ENCODE measurements at places on chromosomes 2 and 18.

DNA sequence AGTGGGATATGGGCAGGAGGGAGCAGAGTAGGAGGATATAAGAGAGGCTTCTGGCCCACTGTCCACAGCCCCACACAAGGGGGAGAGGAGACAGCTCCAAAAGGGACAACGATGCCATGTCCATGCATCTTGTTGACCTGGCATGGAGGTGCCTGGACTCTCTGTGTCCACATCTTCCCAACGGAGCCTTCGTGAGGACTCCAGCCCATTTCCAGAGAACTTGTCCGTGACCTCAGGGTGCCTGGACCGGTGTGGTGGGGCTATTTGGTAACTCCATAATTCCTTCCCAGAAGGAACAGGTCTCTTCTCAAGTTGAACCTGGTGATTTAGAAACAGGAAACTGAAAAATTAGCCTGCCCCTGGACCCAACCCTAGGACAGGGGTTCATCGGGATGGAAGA is 133.9 kb downstream of the CYP26B1 start:
- DNase-seq = no peak

DNA sequence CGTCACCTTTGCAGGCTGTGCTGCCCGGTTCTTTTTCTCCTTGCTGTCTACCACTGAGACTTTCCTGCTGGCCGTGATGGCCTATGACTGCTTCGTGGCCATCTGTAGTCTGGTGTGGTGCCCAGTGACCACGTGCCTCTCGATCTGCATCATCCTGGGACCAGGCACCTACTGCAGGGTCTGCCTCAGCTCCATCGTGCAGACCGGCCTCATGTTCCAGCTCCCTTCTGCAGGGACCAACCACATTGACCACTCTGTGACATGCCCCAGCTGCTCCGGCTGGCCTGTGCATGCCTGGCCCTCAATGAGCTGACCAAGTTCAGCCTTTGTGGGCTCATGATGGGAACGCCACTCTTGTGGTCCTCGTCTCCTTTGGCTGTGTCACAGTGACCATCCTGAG is 26.7 kb downstream of the COPS9 start:
- DNase-seq = no peak

DNA sequence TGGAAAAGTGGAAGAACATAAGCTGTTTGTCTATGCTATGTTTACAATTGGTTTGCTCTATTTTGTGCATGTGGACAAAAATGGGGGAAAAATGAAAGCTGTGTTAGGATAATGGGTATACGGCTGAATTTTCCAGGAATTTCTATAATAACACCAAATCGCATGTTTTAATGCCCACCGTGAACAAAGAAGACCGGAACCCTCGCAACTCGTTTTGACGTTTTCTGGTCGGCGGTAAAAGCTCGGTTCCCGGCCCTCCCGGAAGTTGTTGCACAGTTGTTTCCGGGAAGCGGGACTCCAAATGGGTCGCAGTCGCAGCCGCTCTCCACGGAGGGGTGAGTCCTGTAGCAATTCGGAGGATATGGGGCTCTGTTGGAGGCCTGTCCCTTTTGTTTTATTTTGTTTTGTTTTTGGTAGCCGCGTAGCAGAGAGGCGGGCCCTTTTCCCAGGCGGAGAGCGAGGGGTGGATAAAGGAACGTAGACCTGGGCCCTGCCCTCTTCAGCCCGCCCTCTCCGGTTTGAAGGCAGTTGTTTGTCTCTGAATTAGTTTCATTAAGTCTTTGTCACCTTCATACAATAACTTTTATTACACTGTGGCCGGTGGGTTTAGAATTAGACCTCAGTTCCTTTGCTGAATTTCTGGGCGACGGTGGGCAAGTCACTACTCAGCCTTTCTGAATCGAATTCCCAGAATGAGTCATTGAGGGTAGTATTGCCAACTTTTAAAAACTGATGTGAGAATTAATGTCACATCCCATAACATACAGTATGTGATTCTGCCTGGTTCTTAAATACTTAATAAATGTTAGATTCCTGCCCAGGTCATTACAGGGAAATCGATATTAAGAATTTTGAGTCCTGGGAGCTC is at the start of gene SNRNP27:
Gene SNRNP27 (plus strand): TSS at position 273 of the 868 bp plus-strand sequence. CDS start 29 bp downstream, at position 302.
- DNase-seq = no peak

DNA sequence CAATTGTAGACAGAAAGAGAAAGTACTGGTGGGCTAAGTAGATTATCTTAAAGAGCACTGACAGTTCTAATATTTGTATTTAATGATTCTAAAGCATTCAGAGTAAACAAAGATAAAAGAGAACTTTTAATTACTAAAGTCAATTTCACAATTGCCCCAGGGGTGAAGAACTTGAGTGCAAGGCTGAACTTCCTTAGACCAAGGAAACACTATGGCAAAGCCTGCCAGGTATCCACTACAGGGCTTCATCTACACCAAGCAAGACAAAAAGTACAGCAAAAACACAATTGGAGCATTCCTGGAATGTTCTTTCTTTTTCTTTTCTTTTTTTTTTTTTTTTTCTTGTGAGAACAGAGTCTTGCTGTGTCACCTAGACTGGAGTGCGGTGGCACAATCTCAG is 46.9 kb upstream of the NDUFV2 start:
- no peak for DNase-seq

- no peak for DNase-seq
Observed at GRCh38 chr2:71832844-71833243, 314.8 kb downstream of the CYP26B1 start.

DNA sequence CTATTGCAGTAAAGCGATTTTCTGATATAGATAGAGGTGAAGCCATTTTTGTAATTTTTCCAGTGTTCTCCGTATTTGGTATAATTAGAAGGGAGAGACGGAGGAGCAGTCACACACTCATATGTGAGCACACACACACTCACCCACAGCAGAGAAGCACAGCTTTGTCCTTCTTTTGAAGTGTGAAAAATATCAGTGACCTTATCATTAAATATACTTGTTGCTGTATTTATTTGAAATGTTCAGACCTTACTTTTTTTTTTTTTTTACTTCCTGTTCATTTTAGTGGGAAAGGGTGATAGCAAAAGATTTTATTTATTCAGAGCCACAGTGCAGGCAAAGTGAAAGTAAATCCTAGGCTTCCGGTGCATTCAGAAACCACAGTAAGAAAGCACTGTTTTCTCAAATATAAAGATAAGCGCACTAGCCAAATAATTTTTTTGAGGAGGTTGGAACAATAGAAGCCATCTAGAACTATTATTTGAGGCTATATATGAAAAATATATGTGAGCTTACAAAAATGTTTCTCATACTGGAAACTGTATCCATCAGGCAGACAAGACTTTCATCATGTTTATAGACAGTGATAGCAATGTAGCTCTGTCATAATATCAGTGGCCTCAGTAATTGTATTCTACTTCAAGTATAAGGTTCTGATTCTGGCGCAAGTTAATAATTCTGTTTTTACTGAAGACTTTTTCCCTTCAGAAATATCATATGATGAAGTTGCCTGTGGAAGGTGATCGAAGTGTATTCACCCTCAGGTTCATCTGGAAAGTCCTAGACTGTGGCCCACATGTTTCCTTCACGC is 37.2 kb downstream of the TSHZ1 start:
- no peak for DNase-seq

GRCh38 chr2:230976671-230977171 is 19.2 kb upstream of the SPATA3 start:
- no peak for DNase-seq

DNA sequence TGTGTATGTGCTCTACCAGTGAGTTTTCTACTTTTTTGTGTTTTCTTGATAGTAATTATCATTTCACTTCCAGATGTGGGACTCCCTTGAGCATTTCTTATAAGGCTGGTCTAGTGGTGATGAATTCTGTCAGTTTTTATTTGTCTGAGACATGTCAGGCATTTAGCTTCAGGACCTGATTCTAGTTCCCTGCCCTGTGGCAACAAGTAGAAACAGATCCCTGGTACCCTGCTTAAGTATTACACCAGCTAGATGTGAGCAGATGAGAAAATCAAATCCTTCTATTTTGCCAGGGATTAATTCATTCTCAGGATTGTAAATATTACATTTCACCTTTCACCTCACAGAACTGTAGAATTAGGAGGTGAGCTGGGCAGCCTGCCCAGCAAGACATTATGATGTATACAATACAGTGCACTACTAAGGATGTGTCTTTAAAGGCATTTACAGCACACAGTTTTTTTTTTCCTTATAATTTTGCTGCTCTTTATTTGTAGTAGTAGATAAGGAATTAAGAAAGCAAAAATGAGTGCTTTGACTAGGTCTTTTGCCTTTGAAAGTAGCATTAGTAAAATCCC is 35.1 kb downstream of the GALM start:
- DNase-seq = no peak

GRCh38 chr2:8457092-8457481 is 224.8 kb upstream of the ID2 start:
- no peak for DNase-seq

- no peak for DNase-seq
Observed at GRCh38 chr18:57983965-57984364, 60.1 kb upstream of the NEDD4L start.

- DNase-seq = no peak
Observed at GRCh38 chr2:128868686-128869551, 550.3 kb upstream of the HS6ST1 start.

- no peak for DNase-seq
Observed at GRCh38 chr2:112916145-112916571, 5.2 kb downstream of the IL37 start.

DNA sequence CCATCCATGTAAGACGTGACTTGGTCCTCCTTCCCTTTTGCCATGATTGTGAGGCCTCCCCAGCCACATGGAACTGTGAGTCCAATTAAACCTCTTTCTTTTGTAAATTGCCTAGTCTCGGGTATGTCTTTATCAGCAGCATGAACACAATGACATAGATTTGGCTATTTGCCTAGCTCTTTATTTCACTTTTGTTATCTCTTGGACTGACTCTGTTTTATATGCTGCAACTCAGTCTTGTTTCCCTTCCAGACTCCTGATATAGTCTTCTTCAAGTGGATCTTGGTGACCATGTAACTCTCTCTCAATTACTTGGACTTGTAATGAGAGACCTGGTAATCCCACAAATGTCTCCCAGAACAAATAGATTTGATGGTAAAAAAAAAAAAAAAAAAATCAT is 627.6 kb downstream of the CCDC85A start:
- DNase-seq = no peak

GRCh38 chr18:55635439-55635838 is 47.4 kb upstream of the TCF4 start:
- DNase-seq = no peak

GRCh38 chr2:103959174-103960128 is 894.5 kb upstream of the POU3F3 start:
- DNase-seq = no peak

DNA sequence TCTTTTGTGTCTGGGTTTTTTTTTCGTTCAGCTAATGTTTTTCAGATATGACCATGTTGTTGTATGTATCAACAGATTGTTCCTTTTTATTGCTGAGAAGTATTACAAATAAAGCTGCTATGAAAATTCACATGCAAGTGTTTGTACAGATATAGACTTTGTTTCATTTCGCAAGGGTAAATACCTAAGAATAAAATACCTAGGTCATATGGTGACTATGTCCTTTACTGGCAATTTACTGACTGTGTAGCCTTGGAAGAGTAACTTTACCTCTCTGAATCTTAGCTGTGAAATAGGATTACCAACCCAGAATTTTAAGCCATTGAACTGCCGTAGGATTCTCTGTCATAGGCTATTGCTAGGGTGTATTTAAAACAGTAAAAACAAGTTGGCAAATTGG is 19.0 kb upstream of the DNAH6 start:
- no peak for DNase-seq

DNA sequence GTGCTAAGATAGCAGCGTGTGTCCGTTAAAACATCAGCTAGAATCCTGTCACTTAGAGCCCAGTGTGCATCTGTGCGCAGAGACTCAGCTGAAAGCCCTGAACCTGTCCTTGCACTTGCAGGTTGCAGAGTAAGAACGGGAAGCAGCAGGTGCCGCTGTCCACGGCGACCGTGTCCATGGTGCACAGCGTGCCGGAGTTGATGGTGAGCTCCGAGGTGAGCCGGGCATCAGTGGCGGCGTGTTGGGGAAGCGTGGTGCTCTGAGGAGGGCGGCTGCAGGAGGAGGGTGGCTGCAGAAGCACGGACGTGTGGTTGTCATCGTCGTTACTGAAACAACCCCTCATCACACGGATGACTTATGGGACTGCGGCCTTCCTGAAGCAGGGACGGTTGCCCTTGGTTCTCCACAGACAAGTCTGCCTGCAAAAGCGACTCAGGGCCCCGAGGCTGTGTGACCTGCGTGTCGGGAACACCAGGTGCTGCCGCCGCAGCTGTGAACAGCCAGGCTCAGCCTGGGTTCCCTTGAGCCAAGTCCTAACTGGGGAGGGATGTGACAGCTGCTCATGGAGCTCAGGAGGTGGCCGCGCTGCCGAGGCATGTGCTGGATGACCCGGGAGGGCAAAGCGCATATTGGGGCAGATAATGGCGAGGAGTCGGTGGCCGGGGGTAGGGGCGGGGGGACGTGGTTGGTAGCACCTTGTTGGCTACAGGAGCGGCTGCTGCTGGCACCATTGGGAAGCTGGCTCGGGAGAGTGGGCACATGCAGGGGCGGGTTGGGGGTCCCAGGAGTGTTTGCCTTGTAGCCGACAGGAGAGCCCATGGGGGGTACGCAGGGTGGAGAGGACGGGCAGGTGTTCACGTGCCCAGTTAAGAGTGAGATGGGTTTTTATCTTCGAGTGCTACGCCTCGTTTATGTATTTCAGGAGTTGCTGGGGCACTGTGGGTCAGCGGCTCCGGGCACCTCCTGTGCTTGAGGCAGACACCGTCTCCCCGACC is 16.6 kb downstream of the CTDP1 start:
- DNase-seq = no peak

DNA sequence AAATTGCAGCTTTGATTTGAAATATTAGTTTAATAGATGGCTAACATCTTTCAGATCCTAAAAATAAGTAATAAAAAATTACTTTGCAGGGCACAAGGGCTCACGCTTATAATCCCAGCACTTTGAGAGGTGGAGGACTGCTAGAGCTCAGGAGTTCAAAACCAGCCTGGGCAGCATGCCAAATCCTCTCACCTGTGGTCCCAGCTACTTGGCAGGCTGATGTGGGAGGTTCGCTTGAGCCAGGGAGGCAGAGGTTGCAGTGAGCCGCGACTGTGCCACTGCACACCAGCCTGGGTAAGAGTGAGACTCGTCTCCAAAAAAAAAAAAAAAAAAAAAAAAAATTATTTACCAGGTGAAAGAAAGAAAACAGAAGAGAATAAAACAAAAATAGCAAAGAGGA is 449.8 kb downstream of the NRXN1 start:
- no peak for DNase-seq

- no peak for DNase-seq
Observed at GRCh38 chr2:241109210-241110088, 7.4 kb upstream of the MTERF4 start.

GRCh38 chr2:220736778-220737177 is 835.3 kb downstream of the EPHA4 start:
- no peak for DNase-seq

DNA sequence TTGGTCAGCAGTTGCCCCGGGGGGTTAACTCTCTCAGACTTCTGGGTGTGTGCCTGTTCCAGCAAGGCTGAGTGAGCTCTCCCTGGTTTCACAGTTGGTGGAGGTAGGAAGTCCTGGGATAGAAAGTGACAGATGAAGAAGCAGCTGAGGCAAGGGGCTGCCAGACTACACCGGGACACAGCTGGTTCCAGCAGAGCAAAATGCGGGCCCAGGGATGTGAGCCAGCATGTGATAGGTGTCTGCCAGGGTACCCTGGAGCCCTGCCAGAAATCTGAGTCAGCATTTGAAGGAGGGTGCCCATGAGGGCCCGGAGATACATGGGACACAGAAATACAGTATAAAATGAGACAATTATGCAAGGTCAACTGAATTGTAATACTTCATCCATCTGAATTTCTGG is 79.3 kb upstream of the LGALSL start:
- no peak for DNase-seq

Data from cortex of kidney (tissue), 1 donor.